Esophagus muscularis mucosa (tissue), 4 donors: ENCODE measurements at places on chromosomes 2 and 18.

GRCh38 chr2:47541848-47542450 is 139.0 kb downstream of the MSH2 start:
- H3K36me3 ChIP-seq = no peaks in the 10 kb centered on the region
- no peaks in the 10 kb centered on the region for H3K4me1 ChIP-seq
- H3K4me3 ChIP-seq = no peak overlapping the region
- no peak overlapping the region for H3K27ac ChIP-seq
- no peak for DNase-seq
- H3K27me3 ChIP-seq = no peaks in the 10 kb centered on the region

DNA sequence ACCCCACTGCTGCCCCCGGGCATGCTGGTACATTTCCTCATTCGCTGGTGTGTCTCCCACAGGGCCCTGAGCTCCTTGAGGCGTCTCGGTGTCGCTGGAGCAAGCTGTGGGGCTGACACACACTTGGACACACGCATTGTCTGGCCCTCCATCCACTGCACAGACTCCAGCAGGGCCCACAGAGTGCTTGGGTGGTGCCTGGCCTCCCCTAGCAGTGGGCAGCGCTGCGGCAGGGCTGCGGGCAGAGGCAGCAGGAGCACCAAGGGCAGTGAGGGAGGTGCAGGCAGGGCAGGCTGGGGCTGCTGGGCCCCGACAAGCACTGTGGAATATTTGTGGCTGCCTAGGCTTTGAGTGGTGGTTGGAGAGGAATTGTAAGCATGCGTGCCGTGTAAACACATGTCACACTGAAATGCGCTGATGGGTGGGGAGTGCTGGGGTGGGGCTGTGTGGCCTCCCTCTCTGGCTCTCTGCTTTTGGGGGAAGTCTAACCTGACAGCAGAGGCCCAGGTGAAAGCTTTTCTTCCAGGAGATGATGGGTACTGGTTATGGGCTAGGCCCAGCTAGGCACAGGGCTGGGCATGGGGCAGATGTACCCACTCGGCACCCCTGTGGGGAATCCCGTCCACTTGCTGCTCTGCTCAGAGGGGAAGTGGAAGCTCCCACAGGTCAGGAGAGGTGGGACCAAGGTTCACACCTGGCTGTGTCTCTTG is 55.5 kb upstream of the HS6ST1 start:
- DNase-seq = no peak
- H3K4me1 ChIP-seq = peaks cover 79% of the 10 kb centered on the region
- H3K27me3 ChIP-seq = no peaks in the 10 kb centered on the region

- H3K27ac ChIP-seq = no peak overlapping the region
- no peaks in the 10 kb centered on the region for H3K36me3 ChIP-seq
- no peak for DNase-seq
- H3K4me1 ChIP-seq = no peaks in the 10 kb centered on the region
- H3K27me3 ChIP-seq = no peaks in the 10 kb centered on the region
Observed at GRCh38 chr2:182784777-182785176, 68.7 kb downstream of the DNAJC10 start.

GRCh38 chr2:134296301-134296700 is 42.4 kb downstream of the MGAT5 start:
- H3K4me1 ChIP-seq = peaks cover 18% of the 10 kb centered on the region
- H3K27ac ChIP-seq = peak overlapping the region; percentile 29
- H3K36me3 ChIP-seq = no peaks in the 10 kb centered on the region
- H3K4me3 ChIP-seq = no peak overlapping the region

GRCh38 chr2:107402330-107402729 is 424.4 kb upstream of the RGPD4 start:
- H3K36me3 ChIP-seq = no peaks in the 10 kb centered on the region
- H3K4me1 ChIP-seq = no peaks in the 10 kb centered on the region
- no peak overlapping the region for H3K27ac ChIP-seq
- H3K27me3 ChIP-seq = no peaks in the 10 kb centered on the region
- no peak for DNase-seq

DNA sequence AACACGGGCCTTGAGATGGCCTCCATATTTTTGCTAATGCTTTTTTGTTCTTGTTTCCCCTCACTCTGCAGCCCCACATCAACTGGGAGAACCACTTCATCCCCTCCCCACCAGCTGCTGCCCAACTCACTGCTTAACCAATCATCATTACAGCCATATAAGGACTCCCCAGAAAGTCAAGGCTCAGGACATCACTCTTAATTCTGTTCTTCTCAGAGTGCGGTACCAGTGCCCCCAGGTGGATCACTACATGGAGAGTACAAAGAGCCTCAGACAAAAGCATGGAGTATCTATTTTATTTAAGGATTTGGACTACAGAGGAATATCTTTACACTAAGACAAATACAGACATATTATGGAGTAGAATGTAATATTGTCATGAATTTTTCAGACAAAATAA is 340.6 kb downstream of the PAX3 start:
- no peak for DNase-seq
- no peaks in the 10 kb centered on the region for H3K4me1 ChIP-seq
- H3K36me3 ChIP-seq = no peaks in the 10 kb centered on the region
- H3K4me3 ChIP-seq = no peak overlapping the region
- H3K27ac ChIP-seq = no peak overlapping the region

DNA sequence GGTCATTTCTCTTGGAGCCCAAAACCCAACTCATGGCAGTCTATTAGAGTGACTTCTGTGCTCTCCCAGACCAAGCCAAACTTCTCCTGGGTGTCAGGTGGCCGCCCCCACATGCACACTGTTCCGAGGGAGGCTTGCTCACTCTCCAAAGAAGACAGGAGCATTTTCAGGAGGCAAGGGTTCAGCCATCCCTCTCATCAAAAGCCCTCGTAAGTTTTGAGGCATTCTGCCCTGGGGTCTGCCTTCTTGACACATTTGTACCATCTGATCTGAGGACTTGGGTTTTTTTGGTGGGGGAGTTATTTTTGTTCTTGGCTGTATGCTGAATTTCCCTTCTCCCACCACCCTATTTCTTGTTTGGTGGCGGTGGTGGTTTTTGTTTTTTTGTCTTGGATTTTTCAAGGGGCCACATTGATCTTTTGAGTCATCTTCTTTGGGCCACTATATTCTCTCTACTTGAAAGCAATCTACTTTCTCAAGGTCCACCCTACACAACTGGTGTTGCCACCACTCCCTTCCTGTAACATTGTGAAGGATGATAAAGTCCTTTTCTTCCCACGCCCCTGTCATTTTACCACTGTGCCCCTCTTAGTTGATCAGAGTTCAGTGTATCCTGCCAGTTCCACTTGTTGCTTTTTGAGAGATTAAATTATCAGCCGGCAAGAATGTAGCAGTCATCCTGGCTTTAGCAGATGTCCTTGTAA is 255.8 kb downstream of the CYP26B1 start:
- DNase-seq = peak; percentile 53
- peaks cover 16% of the 10 kb centered on the region for H3K27me3 ChIP-seq
- H3K27ac ChIP-seq = no peak overlapping the region

- H3K4me3 ChIP-seq = no peak overlapping the region
- H3K27ac ChIP-seq = no peak overlapping the region
- no peaks in the 10 kb centered on the region for H3K27me3 ChIP-seq
- DNase-seq = no peak
- H3K4me1 ChIP-seq = peaks cover 45% of the 10 kb centered on the region
Observed at GRCh38 chr2:33242845-33243244, 233.6 kb upstream of the RASGRP3 start.

- H3K36me3 ChIP-seq = no peaks in the 10 kb centered on the region
- H3K27me3 ChIP-seq = no peaks in the 10 kb centered on the region
- peak overlapping the region; percentile 91 for H3K4me3 ChIP-seq
- DNase-seq = no peak
- H3K4me1 ChIP-seq = peaks cover 20% of the 10 kb centered on the region
- peak overlapping the region; percentile 92 for H3K27ac ChIP-seq
Observed at GRCh38 chr2:131105950-131106801, 1.0 kb downstream of the PLEKHB2 start.

DNA sequence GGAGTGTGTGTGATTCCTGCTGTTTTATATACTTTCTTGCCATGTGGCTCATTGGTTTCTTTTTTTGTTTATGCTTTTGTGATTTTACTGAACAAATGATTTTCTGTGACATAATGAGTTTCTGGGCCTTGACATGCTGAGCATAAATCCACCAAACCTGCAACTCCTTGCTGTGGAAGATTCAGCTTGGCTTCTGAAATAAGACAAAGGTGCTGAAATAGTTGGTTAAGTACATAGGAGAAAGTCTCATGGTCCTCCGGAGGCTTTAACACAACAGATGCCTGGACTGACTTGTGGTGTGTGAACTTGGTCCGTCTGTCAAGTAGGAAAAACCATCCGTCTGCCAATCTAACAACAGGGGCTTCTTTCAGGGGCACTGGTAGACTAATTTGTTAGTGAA is 315.3 kb upstream of the CXCR4 start:
- peak; percentile 70 for DNase-seq
- H3K4me3 ChIP-seq = no peak overlapping the region
- H3K36me3 ChIP-seq = no peaks in the 10 kb centered on the region
- no peaks in the 10 kb centered on the region for H3K27me3 ChIP-seq
- no peaks in the 10 kb centered on the region for H3K4me1 ChIP-seq
- H3K27ac ChIP-seq = no peak overlapping the region

DNA sequence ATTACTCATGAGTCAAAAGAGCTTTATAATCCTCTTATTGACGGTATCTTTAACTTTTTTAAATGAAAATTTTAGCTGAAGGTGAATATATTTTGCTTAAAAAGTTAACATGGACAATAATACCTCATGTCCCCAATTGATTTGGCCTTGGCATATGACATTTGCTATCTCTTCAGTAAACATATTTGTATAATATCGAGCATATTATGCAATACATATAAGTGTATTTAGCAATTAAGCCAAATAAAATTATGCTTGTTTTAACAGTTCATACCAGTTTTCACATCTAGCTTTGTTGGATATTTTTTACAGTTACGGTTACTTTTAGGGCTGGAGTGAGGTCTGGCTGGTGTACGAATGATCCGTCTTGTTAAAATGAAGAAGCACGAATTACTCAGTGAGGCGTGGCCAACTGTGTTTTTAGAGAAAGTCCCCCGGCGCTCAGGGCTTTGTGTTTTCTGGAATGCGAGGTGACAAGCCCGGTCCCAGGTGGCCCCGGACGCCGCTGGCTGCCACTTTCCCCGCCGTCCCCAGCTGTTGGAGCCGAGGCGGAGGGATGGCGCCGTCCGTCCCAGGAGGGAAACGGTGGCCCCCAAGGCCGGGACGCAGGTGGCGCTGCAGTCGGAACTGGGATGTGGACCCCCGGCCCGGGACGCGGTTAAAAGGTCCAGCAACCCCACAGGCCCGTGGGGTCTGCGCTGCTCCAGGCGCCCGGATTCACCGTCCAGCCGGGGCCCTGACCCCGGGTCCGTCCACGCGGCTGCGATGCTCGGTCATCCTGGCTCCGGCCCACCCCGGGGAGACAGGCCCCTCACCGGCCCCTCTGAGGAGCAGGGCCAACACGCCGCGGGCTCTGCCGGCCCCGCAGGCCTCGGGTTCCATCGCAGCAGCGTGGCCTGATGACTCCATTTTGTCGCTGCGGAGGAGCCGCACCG is 41.3 kb downstream of the TMEM18 start:
- no peaks in the 10 kb centered on the region for H3K27me3 ChIP-seq
- H3K4me1 ChIP-seq = peaks cover 4% of the 10 kb centered on the region
- DNase-seq = peak; percentile 68
